ENCODE measurements at places on chromosomes 3 and 15. TPM values are rescaled to one million over a fixed set of nuclear protein-coding genes. Genes with fewer than 3 reads are reported as not detected.

DGKG gene
- not detected for total RNA-seq

FURIN gene
- 71.3 TPM for total RNA-seq

OXTR gene
- total RNA-seq = 1.7 TPM

FAM3D gene
- 0.72 TPM for total RNA-seq

AQP9 gene
- not detected for total RNA-seq

FAM107A gene
- not detected for total RNA-seq

REC114 gene
- total RNA-seq = not detected

RETNLB gene
- not detected for total RNA-seq

IL16 gene
- total RNA-seq = under 0.01 TPM

GRAMD1C gene
- 1.3 TPM for total RNA-seq

KCNAB1 gene
- total RNA-seq = 0.21 TPM

VILL gene
- total RNA-seq = 25.5 TPM

NR1I2 gene
- total RNA-seq = not detected

STRIT1 gene
- not detected for total RNA-seq

COPG1 gene
- total RNA-seq = 172 TPM

SLC2A2 gene
- under 0.01 TPM for total RNA-seq

CHRNA7 gene
- total RNA-seq = 0.21 TPM

FOXL2NB gene
- total RNA-seq = not detected

CDHR4 gene
- total RNA-seq = not detected

VWA5B2 gene
- not detected for total RNA-seq

KIF7 gene
- total RNA-seq = 1.2 TPM

TTLL13 gene
- not detected for total RNA-seq

TMCO5A gene
- not detected for total RNA-seq

STAC gene
- 7.7 TPM for total RNA-seq

DRD3 gene
- total RNA-seq = not detected

NDUFB4 gene
- total RNA-seq = 23.4 TPM

Measured in tracheal epithelial cell (primary cell).